ENCODE measurements at places on chromosomes 6 and 20.

DNA sequence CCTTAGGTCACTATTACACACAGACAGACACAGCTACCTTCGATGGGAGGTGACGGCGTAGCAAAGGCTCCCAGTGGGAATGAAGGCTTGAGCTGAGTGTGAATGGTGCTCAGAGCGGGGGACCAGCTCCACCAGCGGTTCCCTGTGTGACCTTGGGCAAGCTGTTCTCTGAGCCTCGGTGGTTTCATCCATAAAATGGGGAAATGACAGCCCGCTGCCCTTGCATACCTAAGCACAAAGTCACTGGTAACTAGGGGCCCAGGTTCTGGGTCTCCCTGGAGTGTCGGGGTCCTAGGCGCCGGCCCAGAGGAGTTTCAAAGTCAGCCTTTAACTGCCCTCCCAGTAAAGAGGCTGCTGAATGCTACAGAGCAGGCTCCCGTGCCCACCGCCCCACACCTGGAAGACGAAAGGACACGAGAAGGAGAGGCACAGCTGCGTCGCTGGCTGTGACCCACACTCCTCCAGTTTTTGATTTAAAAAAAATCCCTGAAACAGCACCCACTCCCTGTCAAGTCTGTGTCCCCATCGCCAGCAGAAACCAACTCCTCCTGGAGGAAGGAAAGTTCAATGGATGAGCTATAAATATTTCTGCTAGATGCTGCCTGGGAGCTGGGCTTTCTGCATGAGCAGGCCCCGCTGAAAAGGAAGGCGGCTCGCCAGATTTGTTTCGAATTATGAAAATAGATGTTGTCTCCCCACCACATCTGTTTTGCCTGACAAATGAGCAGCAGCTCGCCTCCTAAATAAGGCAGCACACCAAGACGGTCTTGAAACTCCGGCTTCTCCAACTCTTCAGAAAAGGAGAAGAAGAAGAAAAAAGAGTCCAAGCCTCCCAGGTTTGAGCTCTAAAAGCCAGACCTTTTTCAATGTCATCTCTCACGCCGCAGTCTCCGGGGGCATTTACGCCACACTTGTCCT is 27.4 kb downstream of the PMEPA1 start:
- DNase-seq: no peak

- no peak for DNase-seq
Observed at GRCh38 chr6:39090036-39090435, 24.9 kb downstream of the SAYSD1 start.

GRCh38 chr20:41095110-41095969 is 42.0 kb upstream of the PLCG1 start:
- DNase-seq: peak; percentile 53

DNA sequence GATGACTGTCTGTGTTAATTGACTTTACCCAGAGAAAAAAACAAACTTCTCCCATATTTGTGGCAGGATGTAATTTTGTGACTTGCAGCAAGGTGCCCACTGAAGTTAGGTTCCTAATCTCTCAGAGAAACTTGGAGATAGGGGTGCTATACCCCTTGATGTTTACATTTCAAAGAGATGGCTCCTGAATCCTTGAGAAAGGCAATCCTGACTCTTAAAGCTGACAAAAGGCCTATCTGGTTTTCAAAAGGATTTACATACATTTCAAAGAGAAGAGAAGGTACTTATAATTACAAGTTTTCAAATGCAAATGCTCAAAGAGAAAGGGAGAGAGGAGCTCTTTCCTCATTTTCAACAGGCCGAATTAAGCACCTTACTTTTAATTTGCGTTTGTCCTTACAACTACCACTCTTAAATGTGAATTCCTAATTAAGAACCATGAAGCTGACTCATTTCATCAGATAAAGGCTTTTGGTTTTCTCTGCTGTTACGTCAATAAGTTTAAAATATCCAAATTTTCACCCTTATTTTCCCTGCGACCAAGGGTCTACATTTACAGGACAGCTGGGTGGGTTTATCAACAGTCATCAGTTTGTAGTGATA is 711.8 kb upstream of the MAP3K7 start:
- no peak for DNase-seq

DNA sequence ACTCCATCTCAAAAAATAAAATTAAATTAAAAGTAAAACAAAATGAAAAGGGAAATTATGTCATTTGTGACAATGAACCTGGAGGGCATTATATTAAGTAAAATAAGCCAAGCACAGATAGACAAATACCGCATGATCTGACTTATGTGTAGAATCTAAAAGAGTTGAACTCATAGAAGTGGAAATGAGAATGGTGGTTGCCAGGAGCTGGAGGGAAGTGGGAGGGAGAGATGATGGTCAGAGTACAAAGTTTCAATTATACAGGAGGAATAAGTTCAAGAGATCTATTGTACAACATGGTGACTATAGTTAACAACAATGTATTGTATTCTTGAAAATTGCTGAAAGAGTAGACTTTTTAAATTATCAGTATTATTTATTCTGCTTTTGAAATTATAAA is 183.4 kb downstream of the ID4 start:
- DNase-seq: no peak

Measured in amniotic stem cell (primary cell).